ENCODE measurements at places on chromosomes 5 and 9.

GRCh38 chr9:98869866-98870265, 62.4 kb downstream of the GALNT12 start:
- DNase-seq = no peak

DNA sequence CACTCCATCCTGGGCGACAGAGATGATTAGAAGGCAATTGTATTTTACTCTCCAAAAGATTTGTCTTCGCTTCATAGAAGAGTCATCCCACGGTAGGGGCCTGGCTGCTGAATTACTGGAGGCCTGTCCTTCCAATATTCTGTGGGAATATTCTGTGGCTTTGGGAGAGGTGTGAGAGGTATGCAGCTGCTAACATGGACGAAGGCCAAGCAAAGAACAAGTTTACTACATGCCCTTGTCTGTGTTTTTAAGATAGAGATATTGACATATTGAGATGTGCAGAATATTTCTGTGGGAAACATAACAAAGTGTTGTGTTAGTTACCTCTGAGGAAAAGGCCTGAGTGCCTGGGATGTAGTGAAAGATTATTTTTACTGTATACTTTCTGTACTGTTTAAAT, 71.8 kb upstream of the SMIM15 start:
- no peak for DNase-seq

DNA sequence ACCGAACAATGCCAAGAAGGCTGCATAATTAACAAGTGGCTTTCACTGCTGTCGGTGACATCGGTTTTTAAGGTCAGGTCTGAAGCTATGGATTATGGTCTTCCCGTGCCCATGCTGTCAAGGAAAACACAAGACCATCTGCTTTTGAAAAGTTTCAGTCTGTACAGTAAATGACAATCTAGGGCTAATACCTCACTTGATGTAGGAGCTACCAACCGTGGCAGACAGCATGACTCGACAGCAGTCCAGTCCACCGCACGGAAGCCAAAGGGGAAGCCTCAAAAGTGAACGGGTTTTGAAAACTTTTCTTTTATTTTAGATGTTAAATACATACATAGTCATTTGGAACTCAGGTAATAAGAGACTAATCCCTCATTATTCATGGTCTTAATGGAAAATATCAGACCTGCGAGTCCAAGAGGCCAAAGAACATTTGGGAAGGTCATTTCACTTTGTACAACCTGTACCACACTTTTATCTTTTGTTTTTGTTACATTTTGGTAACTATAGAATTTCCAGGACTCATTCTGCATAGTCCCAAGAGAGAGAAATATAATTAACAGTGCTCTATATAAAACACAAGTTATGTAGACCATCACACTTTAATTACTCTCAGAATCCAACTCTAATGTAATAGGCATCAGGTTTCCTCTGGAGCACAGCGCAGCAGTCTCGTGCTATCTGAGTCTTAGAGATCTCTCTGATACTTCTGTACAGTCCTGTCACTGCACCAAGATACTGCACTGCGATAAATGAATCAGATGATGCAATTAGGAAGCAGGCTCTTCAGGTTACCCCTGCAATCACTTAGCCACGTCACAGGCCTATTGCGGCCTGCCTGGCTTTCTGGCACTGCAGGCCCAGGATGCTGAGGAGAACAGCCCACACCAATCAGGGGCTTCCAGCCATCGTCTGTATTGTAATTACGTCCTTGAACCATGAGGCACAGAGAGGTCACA, 184.9 kb downstream of the FANCC start:
- DNase-seq = peak; percentile 50

GRCh38 chr5:120435129-120435528, 29.0 kb upstream of the PRR16 start:
- no peak for DNase-seq

- DNase-seq = no peak
Measured at GRCh38 chr5:148665431-148665830, 11.1 kb upstream of the HTR4 start.

DNA sequence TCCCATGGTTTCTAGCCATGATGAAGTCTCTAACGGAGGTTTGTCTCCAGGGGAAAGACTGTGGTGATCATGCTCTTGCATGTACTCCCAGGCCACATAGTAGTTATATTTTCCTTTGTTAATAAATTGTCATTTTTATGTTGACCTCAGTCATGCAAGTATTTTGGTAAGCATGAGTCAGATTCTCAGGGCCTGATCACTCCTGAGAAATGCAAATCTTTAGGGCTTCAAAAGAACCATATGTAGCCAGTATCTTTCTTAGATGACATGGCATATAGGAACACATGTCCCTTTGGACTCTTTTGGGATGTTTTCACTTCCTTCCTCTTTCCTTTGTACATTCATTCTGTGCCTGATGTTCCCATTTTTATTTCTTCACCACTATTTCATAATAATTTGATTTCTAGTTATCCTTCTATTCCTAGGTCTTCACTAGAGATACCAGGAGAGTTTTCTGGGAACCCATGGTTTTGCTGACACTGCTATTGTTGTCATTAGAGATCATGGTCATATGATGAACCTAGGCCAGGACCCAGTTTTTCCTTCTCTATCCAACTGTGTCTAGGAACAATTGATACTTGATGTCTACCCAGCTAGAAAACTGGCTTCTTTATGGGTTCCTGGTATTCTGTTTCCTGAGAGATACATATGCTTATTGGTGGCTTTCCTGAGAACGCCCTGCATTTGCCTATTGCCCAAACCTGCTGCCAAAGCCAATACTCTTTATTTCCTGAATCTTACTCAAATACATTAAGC, 248.1 kb upstream of the NREP start:
- peak; percentile 69 for DNase-seq

DNA sequence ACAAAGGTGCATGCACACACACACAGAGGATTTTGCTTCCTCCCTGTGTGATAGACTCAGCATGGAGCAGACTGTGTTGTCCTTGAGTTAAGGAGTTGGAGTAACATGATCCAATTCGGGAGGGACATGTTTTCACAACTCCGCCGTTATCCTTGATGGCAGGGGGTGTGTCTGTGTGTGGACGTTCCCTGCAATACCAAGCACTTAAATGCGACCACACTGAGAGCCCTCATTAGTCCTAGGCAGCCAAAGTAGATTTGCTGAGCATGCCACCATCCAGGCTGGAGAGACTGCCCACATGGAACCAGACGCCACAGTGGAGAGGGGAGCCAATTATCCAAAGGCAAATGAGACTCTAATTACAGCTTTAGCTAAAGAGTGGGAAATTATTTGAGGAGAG, 140.1 kb downstream of the DOCK2 start:
- no peak for DNase-seq

DNA sequence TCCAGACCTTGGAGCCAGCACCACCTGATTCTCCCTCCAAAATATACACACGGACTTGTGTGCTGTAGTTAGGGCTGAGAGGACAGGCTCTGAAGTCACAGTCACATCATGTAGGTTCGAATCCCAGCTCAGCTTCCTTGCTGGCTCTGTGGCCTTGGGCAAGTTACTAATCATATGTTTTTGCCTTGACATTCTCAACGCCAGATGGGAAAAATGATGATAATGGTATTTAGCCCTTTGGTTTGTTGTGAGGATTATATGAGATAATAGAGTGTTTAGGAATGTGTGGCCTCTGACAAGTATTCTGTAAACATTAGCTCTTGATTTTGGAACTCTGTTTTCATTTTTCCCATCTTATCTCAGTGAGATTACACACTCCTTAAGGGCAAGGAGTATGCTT, 72.5 kb downstream of the PLAC8L1 start:
- DNase-seq = no peak

DNA sequence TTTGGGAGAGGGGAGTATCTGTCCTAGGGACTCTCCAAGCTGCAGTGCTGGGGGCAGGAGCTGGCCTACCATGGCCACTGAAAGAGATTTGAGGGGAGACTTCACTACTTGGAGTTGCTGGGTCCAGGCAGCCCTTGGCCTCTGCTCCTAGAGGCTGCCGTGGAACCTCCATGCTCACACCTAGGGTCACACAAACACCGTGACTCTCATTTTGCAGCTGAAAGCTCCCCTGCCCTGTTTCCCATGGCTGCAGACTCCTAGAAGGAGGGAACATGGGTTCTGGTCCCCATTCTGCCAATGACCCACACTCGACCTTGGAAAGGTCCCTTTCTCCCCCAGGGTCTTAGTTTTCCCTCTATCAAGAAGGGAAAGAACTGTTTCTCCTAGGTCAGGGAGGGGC, 147.1 kb upstream of the PPP1R26 start:
- no peak for DNase-seq

All from fibroblast of skin of left quadriceps (primary cell).